ENCODE measurements at places on chromosomes 7 and 10.
A peak's percentile ranks its signal among the peaks of the same experiment; 100 is the strongest.

DNA sequence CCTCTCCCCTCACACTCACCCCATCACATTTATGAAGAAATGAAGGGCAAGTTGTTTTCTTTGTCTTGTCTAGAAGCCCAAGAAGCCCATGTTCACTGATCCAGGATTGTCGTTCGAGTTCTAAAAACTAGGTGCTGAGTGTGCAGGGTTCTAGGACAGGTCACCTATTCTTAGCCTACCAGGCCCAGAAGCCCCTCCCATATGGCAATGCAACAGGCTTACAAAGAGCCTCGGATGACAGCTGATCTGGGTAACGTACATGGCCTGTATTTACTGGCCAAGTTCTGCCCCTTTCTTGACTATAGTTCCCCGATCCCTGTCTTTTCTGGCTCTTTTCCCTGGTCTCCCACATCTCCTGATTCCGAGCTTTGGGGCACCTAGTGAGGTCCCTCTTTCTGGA, 160.9 kb downstream of the FZD1 start:
- no peak for DNase-seq

- DNase-seq: no peak
Observed at GRCh38 chr10:21336476-21337170, 188.9 kb downstream of the SKIDA1 start.

- DNase-seq: no peak
Observed at GRCh38 chr7:101943889-101944600, 126.6 kb downstream of the CUX1 start.

DNA sequence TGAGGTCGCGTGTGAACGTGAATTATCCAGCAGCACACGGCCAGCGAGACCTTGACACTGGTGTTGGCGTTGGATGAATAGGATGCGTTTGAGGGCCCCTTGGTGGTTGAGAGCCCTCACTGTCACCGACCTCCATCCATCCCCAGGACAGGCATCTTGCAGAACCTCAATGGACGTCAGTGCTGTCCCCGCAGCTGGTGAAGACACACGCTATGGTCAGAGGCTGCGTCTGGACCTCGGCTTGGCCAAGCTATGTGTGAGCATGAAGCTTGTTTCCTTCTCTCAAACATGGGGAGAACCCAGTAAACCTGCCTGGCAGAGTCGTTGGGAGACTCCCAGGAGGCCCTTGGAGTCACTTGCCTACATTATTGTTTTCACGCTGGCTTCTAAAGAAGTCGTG, 229.2 kb downstream of the ADARB2 start:
- no peak for DNase-seq

DNA sequence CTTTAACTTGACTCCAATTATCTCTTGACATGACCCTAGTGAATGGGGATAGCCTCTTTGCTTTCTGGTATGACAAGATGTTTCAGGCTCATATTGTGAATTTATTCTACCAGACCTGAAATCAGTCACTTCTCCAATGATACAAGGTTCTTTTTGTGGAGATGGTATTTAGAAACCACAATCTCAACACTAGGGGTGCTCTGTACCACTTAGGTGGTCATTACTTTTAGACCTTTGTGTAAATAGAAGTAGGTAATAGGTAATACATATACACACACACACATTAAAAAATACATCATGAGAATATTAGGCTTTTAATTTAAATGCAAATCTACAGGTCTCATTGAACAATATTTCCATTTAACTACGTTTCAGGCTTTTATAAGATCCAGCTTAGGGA, 199.0 kb upstream of the RHOBTB1 start:
- DNase-seq: no peak

- DNase-seq: no peak
Observed at GRCh38 chr10:69703766-69704630, 74.0 kb downstream of the FAM241B start.

DNA sequence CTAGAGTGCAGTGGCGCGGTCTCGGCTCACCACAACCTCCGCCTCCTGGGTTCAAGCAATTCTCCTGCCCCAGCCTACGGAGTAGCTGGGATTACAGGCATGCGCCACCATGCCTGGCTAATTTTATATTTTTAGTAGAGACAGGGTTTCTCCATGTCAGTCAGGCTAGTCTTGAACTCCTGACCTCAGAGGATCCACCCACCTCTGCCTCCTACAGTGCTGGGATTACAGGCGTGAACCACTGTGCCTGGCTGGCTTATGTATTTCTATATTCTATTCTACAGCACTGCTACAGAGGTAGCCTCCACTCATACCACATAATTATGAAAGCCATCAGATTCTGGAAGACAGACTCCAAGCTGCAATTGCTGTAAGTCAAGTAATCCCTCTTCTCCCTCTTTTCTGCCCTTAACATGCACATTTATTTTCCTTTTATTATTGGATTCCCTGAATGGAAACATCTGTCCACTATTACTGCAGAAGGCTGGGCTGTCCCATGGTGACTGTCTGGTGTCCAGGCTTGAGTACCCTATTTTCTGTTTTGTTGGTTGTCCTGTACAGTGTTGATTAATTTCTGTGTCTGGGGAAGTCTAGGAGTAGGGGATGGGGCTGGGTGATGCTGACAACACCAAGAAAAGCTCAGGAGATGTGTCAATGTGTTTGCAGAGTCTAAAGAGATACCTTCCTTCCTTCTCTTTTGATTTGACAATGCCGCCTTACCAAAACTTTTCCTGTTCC, 5.8 kb upstream of the ZNF487 start:
- no peak for DNase-seq

GRCh38 chr10:111126077-111126476, 49.2 kb downstream of the ADRA2A start:
- no peak for DNase-seq

GRCh38 chr10:90738885-90739284, 119.0 kb downstream of the HTR7 start:
- no peak for DNase-seq

GRCh38 chr10:86440874-86441843, 74.6 kb upstream of the GRID1 start:
- DNase-seq: peak; percentile 23

DNA sequence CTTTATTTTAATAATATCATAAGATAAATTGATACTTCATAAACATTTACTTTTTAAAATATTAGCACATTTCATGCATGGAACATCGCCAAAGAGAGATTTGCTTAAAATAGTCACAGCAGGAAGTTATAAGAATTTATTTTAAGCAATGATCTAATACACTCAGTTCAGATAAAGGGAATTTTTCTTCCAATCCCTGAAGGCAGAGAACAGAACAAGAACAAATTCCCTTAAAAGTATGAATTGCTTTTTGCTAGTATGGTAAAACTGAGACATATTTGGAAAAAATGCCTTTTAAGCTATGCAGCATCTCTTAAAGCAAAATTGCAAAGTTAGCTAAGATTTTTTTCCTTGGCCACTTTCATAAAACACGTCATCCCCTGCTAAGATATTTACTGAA, 91.0 kb downstream of the SEMA3D start:
- no peak for DNase-seq

DNA sequence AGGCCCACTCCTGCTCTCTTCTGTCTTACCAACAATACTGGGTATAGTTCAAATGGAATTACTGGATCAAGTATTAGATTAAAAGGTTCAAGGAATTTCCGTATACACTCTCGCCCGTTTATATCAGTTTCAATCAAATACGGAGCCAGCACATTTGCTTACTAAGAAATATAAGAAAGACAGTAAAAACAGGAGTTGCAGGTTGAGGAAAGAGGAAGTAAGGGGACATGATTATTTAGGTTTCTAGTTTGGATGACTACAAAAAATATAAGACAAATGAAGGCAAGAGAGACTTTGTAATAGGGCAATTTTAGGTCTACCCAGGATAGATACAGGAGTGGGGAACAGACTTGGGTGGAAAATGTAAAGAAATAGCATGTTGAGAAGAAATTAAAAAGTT, 109.9 kb upstream of the ABI1 start:
- DNase-seq: no peak

DNA sequence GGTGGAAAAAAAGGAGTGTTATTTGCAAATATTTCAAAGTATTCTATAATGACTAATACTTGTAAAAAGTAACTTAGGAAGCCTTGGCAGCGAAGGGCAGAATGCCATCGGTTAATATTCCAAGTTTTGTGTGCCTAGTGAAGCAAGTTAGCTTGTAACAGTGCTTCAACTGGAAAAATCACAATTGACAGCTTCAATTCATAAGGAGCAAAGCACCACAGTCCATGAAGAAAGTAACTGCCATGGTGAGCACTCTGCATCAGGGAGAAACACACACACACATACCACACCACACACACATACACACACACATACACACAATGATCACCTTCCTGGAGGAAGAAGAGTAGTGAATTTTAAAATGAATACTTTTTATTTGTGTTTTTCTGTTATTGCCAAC, 298.3 kb downstream of the CNTNAP2 start:
- DNase-seq: no peak

DNA sequence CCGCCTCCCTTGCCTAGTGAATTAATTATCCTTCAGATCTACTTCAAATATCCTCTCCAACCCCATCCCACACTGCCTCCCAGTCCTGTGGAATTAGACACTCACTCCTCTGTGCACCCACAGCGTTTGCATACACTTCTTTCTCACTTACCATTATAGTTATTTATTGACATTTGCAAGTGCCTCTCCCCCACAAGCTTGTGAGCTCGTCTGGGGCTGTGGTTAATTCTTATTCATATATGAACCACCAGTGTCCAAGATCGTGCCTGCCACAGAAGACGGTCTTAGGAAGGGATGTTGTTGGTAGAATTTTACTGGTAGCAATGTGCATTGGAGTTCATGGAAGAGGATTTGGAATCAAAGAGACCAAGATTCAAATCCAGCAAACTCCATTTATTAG, 68.1 kb upstream of the AOAH start:
- DNase-seq: no peak

- no peak for DNase-seq
Observed at GRCh38 chr10:49331431-49331830, 32.5 kb downstream of the C10orf71 start.

DNA sequence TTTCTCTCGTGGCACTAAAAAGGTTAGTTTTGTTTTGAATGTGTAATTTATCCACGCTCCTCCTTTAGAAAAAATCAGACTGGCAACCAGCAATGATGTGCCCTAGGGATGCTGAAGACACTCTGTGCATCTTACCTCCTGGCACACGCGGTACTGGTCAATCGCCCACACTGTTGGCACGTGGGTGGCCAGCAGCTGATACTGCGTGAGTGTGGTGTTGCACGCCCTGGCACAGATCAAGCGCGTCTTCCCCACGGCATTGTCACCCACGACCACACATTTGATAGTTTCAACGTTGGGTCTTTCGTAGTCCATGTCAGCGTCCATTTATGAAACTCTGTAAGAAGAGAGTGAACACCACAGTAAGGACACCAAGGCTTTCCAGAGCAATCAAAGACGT, 32.8 kb downstream of the RHOBTB1 start:
- no peak for DNase-seq
